ENCODE measurements at places on chromosomes 3 and 15. TPM values are rescaled to one million over a fixed set of nuclear protein-coding genes. Genes with fewer than 3 reads are reported as not detected.

The GATA2 gene
- 6.8 TPM for total RNA-seq

The CHL1 gene
- not detected for total RNA-seq

The SLC9C1 gene
- not detected for total RNA-seq

The FOXL2 gene
- total RNA-seq, result 0.30 TPM

The TMC3 gene
- not detected for total RNA-seq

The CYP11A1 gene
- total RNA-seq, result not detected
